ENCODE measurements at places on chromosomes 3 and 15. TPM values are rescaled to one million over a fixed set of nuclear protein-coding genes. Genes with fewer than 3 reads are reported as not detected.

Gene ZIC4
- not detected for total RNA-seq

Gene ALPK3
- 0.10 TPM for total RNA-seq

Gene GABRG3
- total RNA-seq, result 0.49 TPM

Gene RHOV
- 3.7 TPM for total RNA-seq

Gene RASGRP1
- total RNA-seq, result 0.35 TPM

Gene PPM1L
- total RNA-seq, result 0.90 TPM

Gene BBX
- total RNA-seq, result 13.3 TPM

Gene GBE1
- 24.9 TPM for total RNA-seq

Gene MYH15
- 0.16 TPM for total RNA-seq

Gene PLA2G4E
- total RNA-seq, result not detected

Gene ISL2
- total RNA-seq, result 3.5 TPM

Gene CATSPER2
- 0.50 TPM for total RNA-seq

Gene CD276
- 61.9 TPM for total RNA-seq

Gene WDR93
- 0.26 TPM for total RNA-seq

Gene CD80
- not detected for total RNA-seq

Gene GOLGA8S
- total RNA-seq, result 0.18 TPM

Gene CAMP
- not detected for total RNA-seq

Gene LSAMP
- total RNA-seq, result 0.19 TPM

Gene CCR8
- total RNA-seq, result not detected

Gene GP5
- total RNA-seq, result 0.02 TPM

Gene ACKR4
- total RNA-seq, result not detected

Gene HIGD2B
- total RNA-seq, result 0.10 TPM

Gene GOLGA6A
- total RNA-seq, result 0.32 TPM

Gene PAK6
- total RNA-seq, result 0.30 TPM

Gene GOLGA6D
- total RNA-seq, result not detected

Gene CLRN1
- total RNA-seq, result not detected

Gene TMEM41A
- 19.6 TPM for total RNA-seq

Gene TYRO3
- 20.6 TPM for total RNA-seq

Gene NT5DC2
- total RNA-seq, result 99.3 TPM

Gene THPO
- total RNA-seq, result not detected

Gene PLAAT1
- total RNA-seq, result 0.09 TPM

Gene ACP3
- not detected for total RNA-seq

Gene KNL1
- 8.0 TPM for total RNA-seq

Gene ITPKA
- 13.2 TPM for total RNA-seq

Gene THRB
- 1.3 TPM for total RNA-seq

Gene SGO1
- total RNA-seq, result 15.8 TPM

Gene EEF1AKMT4
- total RNA-seq, result 10.6 TPM

Gene C3orf62
- 1.9 TPM for total RNA-seq

Data from A549 treated with dexamethasone at 1 μM for 4 hours (cell line).